ENCODE measurements at places on chromosomes 6 and 20.

GRCh38 chr6:147459780-147460179, 48.7 kb upstream of the SAMD5 start:
- DNase-seq = no peak

DNA sequence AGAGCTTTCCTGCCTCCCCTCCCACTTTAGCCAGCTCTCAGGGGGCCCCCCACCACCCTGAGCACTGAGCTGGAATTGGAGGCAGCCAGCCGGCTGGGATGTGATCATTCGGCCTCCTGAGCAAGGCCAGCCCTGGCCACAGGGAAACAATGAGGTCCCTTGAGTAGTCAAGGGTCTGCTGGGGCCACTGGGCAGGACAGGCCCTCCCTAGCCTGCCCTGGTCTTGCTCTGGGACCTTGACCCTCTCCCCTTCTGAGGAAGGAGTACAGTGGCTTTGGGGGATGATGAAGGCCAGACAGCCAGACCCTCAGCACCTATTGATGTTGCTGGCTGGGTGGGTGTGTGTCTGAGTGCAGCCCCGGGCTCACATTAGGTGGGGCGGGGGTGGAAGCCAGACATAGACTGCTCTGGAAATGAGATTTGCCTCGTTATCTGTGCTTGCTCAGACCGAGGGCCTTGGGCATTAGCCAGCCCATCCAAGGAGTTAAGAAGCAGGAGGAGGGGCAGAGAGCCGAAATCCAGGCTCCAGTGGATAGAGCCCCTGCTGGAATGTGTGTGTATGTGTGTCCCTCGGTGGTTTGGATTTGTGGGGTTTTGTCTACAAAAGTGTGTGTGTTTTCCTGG, 21.3 kb downstream of the CD40 start:
- no peak for DNase-seq

DNA sequence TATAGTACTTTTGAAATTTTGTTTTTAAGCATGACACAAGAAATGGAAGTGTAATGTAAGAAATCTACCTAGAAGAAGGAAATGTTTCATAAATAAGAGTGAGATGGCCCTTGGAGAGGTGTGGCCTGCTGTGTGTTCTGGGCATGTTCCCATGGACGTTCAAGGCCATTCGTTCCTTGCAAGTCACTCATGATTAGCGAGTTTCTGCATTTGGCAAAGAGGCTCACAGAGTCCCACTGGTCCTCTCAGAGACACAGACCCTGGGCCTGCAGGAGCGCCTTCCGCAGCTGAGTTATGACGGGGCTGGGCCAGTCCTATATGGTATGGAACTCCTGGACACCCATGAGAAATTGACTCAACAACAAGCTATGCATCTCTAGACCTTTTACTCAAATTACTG, 7.2 kb downstream of the THBS2 start:
- DNase-seq = no peak

GRCh38 chr6:80647156-80647555, 540.7 kb downstream of the BCKDHB start:
- DNase-seq = no peak

DNA sequence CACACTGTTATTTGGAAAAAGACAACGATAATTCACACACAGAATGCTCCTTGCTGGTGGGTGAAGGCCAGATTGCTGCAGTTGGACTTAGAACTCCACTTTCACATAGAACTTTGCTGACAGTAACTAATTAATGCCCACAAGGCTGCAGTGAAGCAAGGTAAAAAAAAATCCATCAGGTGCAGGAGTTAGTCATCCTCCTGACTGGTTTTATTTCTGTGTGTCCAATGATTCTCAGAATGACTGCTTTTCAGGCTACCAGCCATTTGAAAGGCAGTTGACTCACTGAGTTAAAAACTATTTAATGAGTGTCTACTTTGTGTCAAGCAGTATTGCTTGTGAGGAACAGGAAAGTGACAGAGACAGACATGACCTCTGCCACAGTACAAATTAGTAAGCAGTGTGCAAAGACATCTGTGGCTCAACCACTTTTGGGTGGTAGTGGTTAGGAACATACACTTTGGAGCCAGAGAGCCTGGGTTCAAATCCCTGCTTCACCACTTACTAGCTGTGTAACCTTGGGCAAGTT, 41.9 kb downstream of the ELOVL5 start:
- peak; percentile 82 for DNase-seq

- DNase-seq = no peak
These were observed 221.3 kb downstream of the ERMARD start for GRCh38 chr6:169972736-169973135.

- no peak for DNase-seq
These were observed 25.0 kb upstream of the DEFB125 start for GRCh38 chr20:62487-62886.

GRCh38 chr6:118529756-118530155, 18.3 kb upstream of the PLN start:
- no peak for DNase-seq

DNA sequence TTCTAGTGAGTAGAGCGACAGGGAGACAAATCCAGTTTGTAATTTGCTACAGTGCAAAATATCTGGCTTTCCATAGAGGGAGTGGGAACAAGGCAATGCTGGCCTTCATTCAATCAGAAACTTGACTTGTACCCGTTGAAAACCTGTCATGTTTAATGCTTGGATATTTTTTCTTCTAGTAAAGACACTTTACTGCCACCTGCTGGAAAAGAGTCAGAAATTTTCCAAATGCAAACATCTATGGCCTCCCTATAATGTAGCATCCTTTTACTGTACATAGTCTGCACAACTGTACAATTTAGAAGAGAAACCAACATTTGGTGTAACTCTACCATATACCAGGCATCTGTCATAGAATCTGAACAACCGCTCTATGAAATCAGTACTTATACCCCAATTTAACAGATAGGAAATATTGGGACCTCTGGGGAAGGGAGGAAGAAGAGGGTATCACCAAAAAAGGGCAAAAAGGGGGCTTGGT, 16.7 kb upstream of the TBC1D20 start:
- DNase-seq = peak; percentile 41

GRCh38 chr6:68544450-68544849, 90.6 kb upstream of the ADGRB3 start:
- DNase-seq = no peak

GRCh38 chr6:157806131-157806855, 16.8 kb upstream of the SNX9 start:
- DNase-seq = no peak

DNA sequence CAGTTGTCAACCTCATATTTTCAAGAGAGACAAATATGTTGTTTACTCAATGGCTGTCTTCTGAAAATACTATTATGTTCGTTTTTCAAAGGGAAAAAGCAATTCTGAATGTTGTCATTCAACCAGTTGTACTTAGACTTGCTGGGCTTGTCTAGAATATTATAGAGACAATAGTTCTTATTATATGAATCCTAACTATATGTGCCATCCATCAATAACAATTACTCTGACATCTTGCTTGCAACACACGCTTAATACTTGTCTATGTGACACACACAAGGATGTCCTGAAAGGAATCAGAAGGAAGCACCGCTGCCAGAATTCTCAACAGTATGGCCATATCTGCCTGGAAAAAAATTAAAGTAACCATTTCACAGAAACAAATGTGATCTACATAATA, 283.3 kb upstream of the NRSN1 start:
- DNase-seq = no peak

GRCh38 chr6:20875369-20875963, 341.2 kb downstream of the CDKAL1 start:
- DNase-seq = no peak

- DNase-seq = no peak
These were observed 233.5 kb upstream of the SGK1 start for GRCh38 chr6:134551245-134551960.

- no peak for DNase-seq
These were observed 66.5 kb downstream of the ILRUN start for GRCh38 chr6:34630040-34630439.

- no peak for DNase-seq
These were observed 6.0 kb downstream of the SUMO4 start for GRCh38 chr6:149405823-149406765.

DNA sequence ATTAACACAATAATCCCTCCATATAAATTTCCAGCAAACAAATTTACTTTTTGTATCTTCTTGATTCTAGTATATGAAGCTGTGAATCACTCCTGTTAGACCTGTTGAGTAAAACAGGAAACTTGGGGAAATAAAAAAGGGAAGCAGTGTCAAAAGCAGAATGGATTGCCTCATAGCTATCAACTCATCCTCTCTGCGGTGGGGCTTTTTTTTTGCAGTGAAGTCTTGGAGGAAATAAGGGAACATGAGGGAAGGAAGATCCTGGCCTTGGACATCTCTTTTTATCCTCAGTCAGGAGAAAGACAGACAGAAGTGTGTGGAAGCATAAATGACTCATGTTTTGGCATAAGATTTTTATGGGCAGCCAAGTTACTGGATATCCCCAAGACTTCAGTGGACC, 332.5 kb downstream of the TFAP2A start:
- DNase-seq = no peak

GRCh38 chr20:24836041-24836533, 113.0 kb upstream of the CST7 start:
- no peak for DNase-seq

DNA sequence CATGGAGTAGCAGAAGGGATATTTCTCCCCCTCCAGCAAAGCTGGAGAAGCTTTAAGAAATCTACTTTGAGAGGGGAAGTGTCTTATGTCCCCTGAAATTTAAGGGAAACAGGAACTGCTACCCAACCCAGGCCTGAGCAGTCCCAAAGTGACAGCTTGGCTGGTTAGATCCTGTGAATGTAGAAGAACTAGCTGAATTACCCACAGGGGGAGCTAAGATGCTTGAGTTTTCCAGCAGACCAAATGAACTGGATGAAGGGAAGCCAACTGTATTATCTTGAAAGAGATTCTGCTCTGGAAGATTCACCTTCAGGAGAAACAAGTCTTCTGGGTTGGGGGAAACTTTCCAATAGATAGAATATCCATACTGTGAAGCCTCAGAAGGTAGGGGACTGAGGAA, 303.3 kb upstream of the MMS22L start:
- DNase-seq = no peak

DNA sequence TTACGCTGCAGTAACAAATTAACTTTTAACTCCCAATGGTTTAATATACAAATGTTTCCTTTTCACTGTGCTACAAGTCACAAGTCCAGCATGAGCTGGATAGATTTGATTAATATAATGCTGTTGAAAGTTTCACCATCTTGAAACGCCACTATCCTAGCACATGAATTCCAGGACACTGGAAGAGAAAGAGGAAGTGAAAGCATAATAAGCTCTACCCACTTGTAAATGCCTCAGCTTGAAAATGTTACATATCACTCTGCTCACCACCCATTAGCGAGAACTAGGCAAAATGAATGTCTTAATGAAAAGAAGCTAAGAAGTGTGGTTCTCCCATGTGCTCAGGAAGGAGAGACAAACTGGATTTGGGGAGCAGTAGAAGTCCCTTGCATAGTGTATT, 46.9 kb downstream of the PCSK2 start:
- no peak for DNase-seq
